ENCODE measurements at places on chromosomes 16 and 17. TPM values are rescaled to one million over a fixed set of nuclear protein-coding genes. Genes with fewer than 3 reads are reported as not detected.

- no peak overlapping the region for H3K27ac ChIP-seq
- peaks cover 49% of the 10 kb centered on the region for H3K36me3 ChIP-seq
- no peaks in the 10 kb centered on the region for H3K4me1 ChIP-seq
- no peaks in the 10 kb centered on the region for H3K27me3 ChIP-seq
Observed at GRCh38 chr16:88585269-88585668, 15.1 kb downstream of the ZC3H18 start.

Gene TRIM72
- total RNA-seq: 2.5 TPM

Gene KRTAP16-1
- not detected for total RNA-seq

Gene ADORA2B
- 5.1 TPM for total RNA-seq

DNA sequence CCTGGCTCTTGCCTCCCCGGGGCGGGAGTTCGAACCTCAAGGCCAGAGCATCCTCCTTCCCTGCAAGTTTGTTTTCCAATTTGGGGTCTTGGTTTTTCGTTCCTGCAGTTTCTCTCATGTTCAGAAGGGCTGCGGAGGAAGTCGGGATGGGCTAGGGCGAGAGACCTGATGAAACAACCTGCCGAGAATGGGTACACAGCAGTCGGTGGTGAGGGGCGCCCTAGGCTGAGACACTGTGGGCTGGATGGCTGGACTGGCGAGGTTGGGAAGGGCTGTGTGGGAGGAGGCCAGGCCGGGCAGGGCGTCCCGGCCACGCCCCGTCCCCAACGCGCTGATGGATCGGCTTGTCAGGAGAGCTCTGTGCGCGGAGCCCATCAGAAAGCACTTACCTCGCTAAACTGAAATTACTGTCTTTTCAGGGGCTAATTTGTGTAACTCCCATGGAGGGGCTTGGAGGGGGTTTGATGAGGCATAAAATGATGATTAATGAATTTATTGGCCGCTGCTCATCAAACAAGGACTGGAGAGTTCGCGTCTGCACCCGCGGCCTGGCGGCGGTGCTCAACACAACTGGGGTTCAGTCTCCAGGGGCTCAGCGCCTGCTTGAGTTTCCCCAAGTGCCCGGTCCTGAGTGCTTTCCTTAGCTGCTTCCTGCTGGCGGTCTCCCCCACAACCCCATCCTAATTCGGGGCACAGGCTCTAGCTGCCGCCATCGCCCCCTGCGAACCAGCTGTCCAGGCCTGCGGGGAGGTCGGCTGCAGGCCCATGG is 9.0 kb downstream of the IRX5 start:
- H3K4me1 ChIP-seq: peaks cover 36% of the 10 kb centered on the region
- peaks cover 99% of the 10 kb centered on the region for H3K27me3 ChIP-seq
- H3K27ac ChIP-seq: no peak overlapping the region
- peak; percentile 56 for DNase-seq
- peak overlapping the region; percentile 74 for H3K4me3 ChIP-seq

GRCh38 chr17:78014646-78015045 is 56.1 kb downstream of the TNRC6C start:
- no peaks in the 10 kb centered on the region for H3K27me3 ChIP-seq
- peaks cover 4% of the 10 kb centered on the region for H3K36me3 ChIP-seq
- H3K4me3 ChIP-seq: no peak overlapping the region
- no peak for DNase-seq

GRCh38 chr17:51154176-51154575 is 817 bp downstream of the NME1 start:
- no peaks in the 10 kb centered on the region for H3K27me3 ChIP-seq
- no peak overlapping the region for H3K4me3 ChIP-seq
- peaks cover 35% of the 10 kb centered on the region for H3K36me3 ChIP-seq

Gene PERCC1
- total RNA-seq: not detected

- H3K27ac ChIP-seq: no peak overlapping the region
- H3K27me3 ChIP-seq: no peaks in the 10 kb centered on the region
- no peak for DNase-seq
- H3K36me3 ChIP-seq: no peaks in the 10 kb centered on the region
Observed at GRCh38 chr16:72921620-72922019, 126.3 kb downstream of the ZFHX3 start.

Gene TBC1D16
- 90.4 TPM for total RNA-seq

DNA sequence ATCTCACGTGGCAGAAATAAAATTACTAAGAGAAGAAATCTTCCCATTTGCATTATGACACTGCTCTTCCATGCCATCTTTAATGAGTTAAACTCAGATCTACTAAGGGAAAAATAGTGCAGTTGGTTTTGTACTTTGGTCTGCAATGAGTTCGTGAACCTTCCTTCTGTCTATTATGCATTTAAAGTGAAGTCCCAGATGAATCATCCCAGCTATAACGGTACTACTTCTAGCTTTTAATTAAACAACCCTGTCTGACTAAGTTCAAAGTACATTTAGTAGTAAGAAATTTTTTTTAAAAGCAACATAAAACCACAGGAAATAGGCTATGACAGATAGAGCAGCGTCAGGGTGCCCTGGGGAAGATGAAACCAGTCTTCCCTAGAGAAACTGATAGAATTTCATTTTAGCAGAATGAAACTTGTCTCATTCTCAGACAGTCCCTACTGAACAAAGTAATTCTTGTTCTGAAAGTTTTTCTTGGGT is 1.8 kb downstream of the TMIGD1 start:
- no peaks in the 10 kb centered on the region for H3K4me1 ChIP-seq
- no peaks in the 10 kb centered on the region for H3K36me3 ChIP-seq
- DNase-seq: no peak
- H3K27me3 ChIP-seq: peaks cover 4% of the 10 kb centered on the region
- H3K4me3 ChIP-seq: no peak overlapping the region
- H3K27ac ChIP-seq: no peak overlapping the region

Gene KRT25
- not detected for total RNA-seq

DNA sequence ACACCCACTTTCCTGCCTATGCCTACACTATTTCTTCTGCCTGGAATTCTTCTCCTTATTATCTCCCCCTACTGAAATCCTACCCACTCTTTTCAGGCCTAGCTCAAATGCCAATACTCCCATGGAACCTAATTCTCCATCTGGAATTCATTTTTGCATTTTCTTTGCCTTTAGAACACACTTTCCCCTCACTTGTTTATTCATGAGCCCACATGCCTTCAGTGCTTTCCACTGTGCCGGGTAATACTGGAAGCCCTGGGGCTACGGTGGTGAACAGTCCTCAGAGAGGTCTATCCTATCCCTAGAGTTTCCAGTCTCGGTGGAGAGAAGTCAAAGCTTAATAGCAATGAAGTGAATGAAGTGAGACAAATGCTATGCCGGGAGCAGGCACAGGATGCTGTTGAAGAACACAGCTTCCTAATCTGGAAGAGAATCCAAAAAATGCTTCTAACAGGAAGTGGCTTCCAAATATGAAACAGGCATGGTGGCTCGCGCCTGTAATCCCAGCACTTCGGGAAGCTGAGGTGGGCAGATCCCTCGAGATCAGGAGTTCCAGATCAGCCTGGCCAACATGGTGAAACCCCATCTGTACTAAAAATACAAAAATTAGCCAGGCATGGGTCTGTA is 322.4 kb downstream of the GRIN2A start:
- no peaks in the 10 kb centered on the region for H3K36me3 ChIP-seq
- H3K4me1 ChIP-seq: peaks cover 4% of the 10 kb centered on the region
- no peak overlapping the region for H3K4me3 ChIP-seq
- no peak for DNase-seq

Gene CD79B
- total RNA-seq: 3.2 TPM

GRCh38 chr17:17751489-17752088 is 70.3 kb downstream of the RAI1 start:
- H3K27ac ChIP-seq: peak overlapping the region; percentile 72
- peaks cover 53% of the 10 kb centered on the region for H3K4me1 ChIP-seq
- H3K27me3 ChIP-seq: no peaks in the 10 kb centered on the region
- no peaks in the 10 kb centered on the region for H3K36me3 ChIP-seq

Gene KRTAP2-3
- total RNA-seq: not detected

Gene RNF227
- total RNA-seq: 0.83 TPM

DNA sequence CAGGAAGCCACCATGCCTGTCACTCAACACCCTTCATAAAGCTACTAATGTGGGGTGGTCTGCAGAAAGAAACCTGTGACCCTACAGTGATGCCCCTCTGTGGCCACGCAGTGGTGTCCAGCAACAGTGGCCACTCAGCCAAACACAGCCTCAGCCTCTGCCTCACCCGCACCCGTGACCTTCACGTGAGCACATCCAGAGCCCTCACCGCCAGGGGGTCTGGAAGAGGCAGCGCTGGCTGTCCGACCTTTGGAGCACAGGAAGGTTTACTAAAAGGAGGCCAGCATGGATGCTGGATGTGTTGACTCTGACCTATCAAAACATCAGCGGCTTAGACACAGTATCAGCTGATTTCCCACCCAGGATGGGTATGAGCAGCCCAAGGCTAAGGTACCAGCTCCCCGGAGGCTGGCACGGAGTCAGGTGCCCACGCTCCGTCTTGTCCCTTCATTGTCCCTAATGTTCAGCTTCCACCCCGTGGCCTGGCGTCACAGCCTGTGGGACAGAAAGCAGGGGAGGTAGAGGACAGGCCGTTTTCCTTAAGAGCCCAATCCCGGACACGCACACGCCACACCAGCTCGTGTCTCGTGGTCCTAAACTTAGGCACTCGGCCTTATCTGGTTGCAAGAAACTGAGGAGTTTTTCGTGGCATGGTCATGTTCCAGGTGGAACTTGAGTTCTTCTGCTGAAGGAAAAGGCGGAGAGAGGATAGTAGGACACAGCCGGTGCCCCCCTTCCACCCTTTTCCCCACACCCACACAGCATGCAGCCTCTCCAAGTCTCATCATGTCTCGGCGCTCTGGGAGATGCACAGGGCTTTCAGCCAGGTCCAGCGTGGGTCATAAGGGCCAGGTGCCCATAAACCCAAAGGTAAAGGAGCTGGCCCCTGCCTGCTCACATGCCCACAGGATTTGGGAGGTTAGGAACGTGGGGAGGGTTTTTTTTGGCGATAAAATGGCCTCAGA is 49.7 kb upstream of the ENDOV start:
- no peaks in the 10 kb centered on the region for H3K27me3 ChIP-seq
- no peak overlapping the region for H3K27ac ChIP-seq
- H3K4me1 ChIP-seq: no peaks in the 10 kb centered on the region
- no peak overlapping the region for H3K4me3 ChIP-seq
- DNase-seq: no peak

- no peaks in the 10 kb centered on the region for H3K36me3 ChIP-seq
- DNase-seq: no peak
- peaks cover 24% of the 10 kb centered on the region for H3K4me1 ChIP-seq
Observed at GRCh38 chr16:26281381-26282110, 589.8 kb downstream of the HS3ST4 start.

DNA sequence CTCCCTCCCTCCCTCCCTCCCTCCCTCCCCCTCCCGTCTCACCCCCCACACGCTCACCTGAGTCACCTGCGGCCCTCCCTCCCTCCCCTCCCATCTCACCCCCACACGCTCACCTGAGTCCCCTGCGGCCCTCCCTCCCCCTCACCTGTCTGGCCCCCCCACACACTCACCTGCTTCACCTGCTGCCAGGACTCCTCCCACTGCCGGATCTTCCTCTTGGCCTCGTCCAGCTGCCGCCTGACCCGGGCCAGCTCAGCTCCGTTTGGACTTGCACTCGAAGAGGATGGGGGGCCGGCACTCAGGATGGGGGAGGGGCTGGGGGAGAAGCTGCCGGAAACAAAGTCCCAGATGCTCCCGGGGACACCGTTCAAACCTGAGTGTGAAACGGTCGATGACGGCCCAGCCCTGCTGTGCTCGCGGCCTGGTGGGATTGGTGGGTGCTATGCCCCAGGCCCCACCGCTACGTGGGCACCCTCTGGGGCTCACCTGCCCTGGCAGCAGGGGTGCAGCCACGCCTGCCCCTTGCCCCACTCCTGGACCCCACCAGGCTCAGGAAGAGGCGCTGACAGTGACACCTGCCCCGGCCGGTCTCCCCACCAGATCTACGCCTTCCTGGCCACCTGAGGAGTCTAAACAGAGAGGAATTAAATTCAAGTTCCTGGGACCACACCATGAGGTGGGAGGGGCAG is 15.9 kb downstream of the GNPTG start:
- peak overlapping the region; percentile 57 for H3K27ac ChIP-seq
- no peak for DNase-seq
- no peaks in the 10 kb centered on the region for H3K4me1 ChIP-seq
- H3K27me3 ChIP-seq: no peaks in the 10 kb centered on the region

- no peak overlapping the region for H3K4me3 ChIP-seq
- no peaks in the 10 kb centered on the region for H3K36me3 ChIP-seq
- H3K27me3 ChIP-seq: no peaks in the 10 kb centered on the region
- H3K4me1 ChIP-seq: peaks cover 41% of the 10 kb centered on the region
- H3K27ac ChIP-seq: peak overlapping the region; percentile 98
Observed at GRCh38 chr17:8857919-8858318, 9.6 kb downstream of the PIK3R6 start.

Gene KRT31
- not detected for total RNA-seq

Gene MAP2K4
- total RNA-seq: 24.8 TPM

DNA sequence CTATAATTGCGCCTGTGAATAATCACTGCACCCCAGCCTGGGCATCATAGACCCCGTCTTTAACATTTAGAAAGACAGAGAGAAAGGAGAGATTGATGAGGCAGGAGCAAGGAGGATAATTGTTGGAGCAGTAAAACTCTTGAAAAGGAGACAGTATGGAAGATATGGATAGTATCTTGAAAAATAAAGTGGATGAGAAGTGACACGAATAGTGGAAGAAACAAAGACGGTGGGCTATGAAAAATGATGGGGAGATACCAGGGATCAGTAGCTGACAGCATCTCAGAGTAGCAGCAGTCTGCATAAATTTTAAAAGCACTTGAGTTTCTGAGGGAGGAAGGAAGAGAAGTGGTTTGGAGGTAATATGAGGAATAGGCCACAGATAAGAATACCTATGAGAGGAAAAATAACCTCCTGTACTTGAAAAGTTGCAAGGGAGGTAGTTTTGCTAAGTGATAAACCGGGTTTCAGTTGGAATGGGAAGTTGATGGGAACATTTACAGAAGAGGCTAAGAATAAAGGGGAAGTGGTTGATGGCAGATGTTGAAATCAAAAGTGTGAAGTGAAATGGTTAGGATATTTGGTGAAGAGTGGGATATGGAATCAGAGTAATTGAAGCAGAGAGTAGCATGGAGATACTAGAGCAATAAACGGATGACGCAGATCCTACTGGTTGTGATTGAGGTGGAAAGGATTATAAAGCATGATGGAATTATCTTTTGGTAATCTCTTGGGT is 1.8 kb upstream of the PPM1D start:
- H3K36me3 ChIP-seq: no peaks in the 10 kb centered on the region
- H3K27me3 ChIP-seq: no peaks in the 10 kb centered on the region
- H3K27ac ChIP-seq: no peak overlapping the region
- peak overlapping the region; percentile 31 for H3K4me3 ChIP-seq

GRCh38 chr16:88589441-88589840 is 19.2 kb downstream of the ZC3H18 start:
- H3K4me1 ChIP-seq: no peaks in the 10 kb centered on the region
- no peak overlapping the region for H3K27ac ChIP-seq
- H3K36me3 ChIP-seq: peaks cover 57% of the 10 kb centered on the region
- H3K4me3 ChIP-seq: no peak overlapping the region
- H3K27me3 ChIP-seq: no peaks in the 10 kb centered on the region

Gene CD300H
- not detected for total RNA-seq

GRCh38 chr16:58123896-58124600 is 5.1 kb downstream of the CFAP20 start:
- H3K4me1 ChIP-seq: peaks cover 45% of the 10 kb centered on the region

Gene CHAD
- total RNA-seq: not detected

GRCh38 chr16:1870365-1871082 is 1.4 kb downstream of the MEIOB start:
- H3K27me3 ChIP-seq: peaks cover 35% of the 10 kb centered on the region
- no peak overlapping the region for H3K27ac ChIP-seq
- DNase-seq: no peak
